ENCODE measurements at places on chromosomes 4 and X.

- no peak for DNase-seq
These were observed 57.8 kb upstream of the PLAC1 start for GRCh38 chrX:134715930-134716619.

DNA sequence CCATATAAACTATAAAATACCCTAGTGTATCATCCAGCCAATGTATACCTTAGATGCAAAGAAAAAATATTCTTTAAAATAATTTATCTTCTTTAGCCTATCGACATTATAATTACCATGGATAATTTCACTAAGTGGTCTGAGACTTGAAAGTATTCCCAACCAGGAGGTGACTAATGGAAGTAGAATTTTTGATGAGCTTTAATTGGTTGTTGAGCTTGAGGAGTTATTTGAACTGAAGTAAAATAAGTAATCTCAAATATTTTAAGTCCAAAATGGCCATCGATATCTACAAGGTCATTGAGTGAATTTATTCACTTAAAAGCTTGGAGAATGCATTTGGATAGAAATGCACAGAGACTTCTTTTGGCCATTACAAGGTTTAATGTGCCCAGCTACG is 436.2 kb downstream of the TLL1 start:
- DNase-seq = no peak

- no peak for DNase-seq
These were observed 12.1 kb upstream of the ARSF start for GRCh38 chrX:3029129-3029528.

DNA sequence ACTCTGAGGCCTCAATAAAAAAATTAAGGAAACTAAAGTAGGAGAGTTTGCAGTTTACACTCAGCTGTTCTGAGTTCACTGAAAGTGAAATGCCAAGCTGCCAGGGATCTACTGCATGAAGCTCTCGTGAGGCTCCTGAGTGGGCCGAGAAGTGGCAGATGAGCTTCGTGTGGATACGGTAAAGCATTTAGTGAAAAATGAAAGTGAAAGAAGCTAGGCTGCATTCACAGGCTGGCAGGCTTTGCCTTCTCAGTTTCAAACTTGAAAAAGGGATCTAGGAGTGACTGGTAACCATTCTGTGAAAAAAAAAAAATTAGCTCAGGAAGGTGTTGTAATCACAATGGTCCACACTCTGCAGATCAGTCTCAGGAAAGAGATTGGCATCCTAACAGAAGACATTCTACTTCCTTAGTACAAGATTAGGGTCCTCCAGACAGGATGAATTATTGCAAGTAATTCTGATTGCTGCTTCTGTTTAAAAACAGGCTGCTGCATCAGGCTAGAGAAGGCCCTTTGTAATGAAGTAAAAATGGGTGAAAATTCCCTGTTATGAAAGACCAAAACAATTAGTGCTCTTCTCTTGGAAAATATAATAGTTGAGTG is 679.9 kb downstream of the RPA4 start:
- no peak for DNase-seq

GRCh38 chrX:143298663-143299241 is 218.5 kb downstream of the SPANXN3 start:
- no peak for DNase-seq

- no peak for DNase-seq
These were observed 3.8 kb downstream of the TADA2B start for GRCh38 chr4:7046971-7047370.

GRCh38 chr4:98728871-98729270 is 70.5 kb upstream of the TSPAN5 start:
- DNase-seq = no peak

Data from tibial nerve (tissue), 4 donors.